Fibroblast of pulmonary artery (primary cell): ENCODE measurements at places on chromosomes 16 and 17.
A peak's percentile ranks its signal among the peaks of the same experiment; 100 is the strongest.

- peak; percentile 24 for DNase-seq
These were observed 16.6 kb upstream of the INPP5K start for GRCh38 chr17:1532836-1533602.

DNA sequence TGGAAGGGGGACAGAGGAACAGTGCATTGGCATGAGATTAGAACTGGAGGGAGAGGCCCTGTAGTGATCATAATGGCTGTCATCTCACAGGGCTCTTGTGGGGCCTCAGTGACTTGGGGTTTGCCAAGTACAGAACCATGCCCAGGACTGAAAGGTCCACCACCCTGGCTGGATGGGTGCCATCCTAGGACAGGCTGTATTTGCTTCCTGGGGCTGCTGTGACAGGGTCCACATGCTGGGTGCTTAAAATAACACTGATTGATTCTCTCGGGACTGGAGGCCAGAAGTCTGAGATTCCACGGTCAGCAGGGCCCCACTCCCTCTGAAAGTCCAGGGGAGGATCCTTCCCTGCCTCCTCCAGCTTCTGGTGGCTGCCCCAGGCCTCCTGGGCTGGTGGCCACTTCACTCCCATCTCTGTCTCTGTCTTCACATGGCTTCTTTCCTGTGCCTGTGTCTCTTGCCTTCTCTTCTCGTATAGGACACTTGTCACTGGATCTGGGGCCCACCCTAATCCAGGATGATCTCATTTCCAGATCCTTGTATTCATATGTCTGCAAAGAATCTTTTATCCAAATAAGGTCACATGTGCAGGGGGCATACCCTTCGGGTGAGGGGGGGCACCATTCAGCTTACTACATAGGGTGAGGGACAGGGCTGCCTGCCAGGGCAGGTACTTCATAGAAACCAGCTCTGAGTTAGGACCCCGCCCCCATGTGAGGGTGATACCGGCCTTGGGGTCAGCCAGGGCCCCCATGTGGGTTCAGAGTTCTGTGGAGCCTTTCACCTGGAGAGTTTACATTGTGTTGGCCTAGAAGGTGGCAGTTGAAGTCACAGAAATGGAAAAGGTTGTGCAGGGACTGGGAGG is 52.6 kb downstream of the USP22 start:
- DNase-seq = no peak

GRCh38 chr16:73172241-73172972 is 124.5 kb upstream of the ZFHX3 start:
- DNase-seq = peak; percentile 96

DNA sequence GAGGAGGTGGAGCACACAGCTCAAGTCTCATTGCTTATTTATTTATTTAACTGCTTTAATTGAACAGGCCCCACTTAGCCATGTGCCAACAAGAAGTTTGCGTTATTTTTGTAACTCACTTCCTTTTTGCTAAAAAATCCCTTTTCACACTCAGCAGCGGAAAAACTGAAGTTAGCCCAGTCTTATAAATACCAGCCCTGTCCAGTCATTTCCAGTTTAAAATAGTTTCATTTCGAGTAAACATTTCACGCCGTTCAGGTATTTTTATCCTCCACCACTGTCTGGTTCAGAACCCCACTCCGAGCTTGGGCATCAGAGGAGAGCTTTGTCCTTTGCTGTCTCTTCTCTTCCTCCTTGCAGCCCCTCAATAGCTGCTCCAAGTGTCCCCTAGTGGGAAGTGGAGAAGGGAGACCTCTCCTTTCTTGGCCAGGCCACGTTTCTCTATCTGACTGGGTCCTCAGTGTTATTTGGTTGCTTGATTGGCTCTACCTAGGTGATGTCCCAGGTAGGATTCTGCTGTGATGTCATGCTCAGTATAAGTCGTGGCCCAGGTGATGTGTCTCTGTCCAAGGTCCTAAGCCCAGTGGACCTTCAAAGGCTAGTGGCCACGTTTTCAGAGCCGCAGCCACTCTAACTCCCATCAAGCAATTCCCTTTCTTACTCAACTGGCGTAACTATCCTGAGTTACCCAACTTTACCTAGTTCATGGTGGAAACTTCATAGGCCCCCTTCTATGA is 53.0 kb upstream of the GAS7 start:
- DNase-seq = no peak

DNA sequence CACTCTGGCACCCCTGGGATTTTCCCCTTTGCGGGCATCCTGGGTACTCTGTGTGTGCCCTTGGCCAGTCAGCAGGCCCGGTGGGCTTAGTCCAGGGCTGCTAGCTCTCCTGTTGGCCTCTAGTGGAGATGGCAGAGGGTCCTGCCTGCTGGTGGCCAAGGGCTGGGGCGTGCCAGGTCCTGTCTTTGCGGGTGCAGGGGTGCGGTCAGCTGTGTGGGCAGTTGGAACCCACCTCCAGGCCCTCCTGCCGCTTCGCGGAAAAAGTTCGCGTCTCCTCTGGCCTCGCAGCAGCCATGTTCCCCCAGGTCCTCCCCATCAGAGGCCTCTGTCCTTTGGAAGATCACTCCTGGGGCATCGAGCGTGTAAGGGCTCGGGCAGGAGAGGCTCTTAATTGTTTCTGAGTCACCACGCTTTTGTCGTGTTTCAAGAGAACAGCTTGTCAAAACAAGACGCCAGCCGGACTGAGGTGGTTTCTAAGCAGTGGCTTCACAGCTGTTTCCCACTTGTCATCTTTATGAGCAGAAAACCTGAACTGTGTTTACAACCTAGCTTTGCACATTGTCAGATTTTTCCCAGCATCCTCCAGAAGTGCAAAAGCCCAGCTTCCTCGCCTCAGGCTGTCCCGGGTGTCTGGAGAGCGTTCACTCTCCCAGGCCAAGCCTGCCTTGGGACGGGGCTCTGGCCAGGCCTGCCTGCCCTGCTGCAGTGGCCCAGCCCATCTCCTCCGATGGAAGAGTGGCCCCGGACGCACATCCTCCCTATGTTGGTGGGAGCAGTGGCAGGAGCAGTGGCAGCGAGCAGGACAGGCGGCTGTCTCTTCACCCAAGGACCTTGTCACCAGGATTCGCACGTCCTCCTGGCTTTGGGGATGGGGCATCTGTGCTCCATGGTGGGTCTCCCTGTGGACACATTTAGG is 5.0 kb upstream of the DNASE1L2 start:
- no peak for DNase-seq

- no peak for DNase-seq
These were observed 19.9 kb downstream of the LDHD start for GRCh38 chr16:75096656-75097055.
